ENCODE measurements at places on chromosomes 6 and 20. TPM values are rescaled to one million over a fixed set of nuclear protein-coding genes. Genes with fewer than 3 reads are reported as not detected.

- DNase-seq = no peak
- no peak overlapping the region for H3K4me3 ChIP-seq
- no peaks in the 10 kb centered on the region for H3K4me1 ChIP-seq
- no peaks in the 10 kb centered on the region for H3K36me3 ChIP-seq
- H3K27ac ChIP-seq = no peak overlapping the region
Measured at GRCh38 chr20:52142757-52143156, 48.8 kb downstream of the ZFP64 start.

- no peaks in the 10 kb centered on the region for H3K4me1 ChIP-seq
- H3K27me3 ChIP-seq = no peaks in the 10 kb centered on the region
- H3K36me3 ChIP-seq = no peaks in the 10 kb centered on the region
- no peak for DNase-seq
- H3K27ac ChIP-seq = no peak overlapping the region
Measured at GRCh38 chr6:153476243-153476642, 345.2 kb upstream of the RGS17 start.

DNA sequence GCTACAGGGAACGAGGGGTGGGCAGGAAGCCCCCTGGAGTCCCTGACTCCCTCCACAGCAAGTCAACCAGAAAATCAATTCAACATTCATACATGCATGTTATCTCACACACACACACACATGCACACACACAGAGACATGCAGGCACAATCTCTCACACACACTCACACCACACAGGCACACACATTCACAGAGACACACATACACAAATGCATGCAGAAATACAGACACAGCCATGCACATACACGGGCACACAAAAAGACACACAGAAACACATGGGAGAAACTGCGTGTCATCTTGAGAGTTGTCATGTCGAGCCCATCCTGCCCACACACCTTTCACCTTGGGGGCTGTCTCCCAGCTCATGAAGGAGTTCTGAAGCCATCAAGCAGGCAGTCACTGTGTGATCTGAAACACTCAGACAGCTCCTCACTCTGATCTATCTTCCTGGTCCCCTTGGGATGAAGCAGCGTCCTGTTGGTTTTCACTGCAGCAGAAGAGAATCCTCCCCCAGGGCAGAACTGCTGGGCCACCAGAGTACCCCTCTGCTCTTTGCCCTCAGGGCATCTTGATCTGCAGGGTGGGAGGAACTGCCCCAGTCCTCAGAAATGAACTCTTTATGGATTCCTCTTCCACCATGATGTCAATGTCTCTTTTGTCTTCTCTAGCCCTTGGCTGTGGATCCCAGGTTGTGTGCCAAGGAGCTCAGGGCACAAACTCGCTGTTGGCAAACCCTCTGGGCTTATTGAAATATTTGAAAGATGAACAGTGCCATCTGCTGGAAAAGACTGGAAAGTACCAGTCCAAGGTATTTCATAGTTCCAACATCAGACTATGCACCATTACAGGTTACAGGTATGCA is 8.8 kb downstream of the RAET1L start:
- no peak overlapping the region for H3K27ac ChIP-seq
- H3K4me1 ChIP-seq = no peaks in the 10 kb centered on the region
- no peaks in the 10 kb centered on the region for H3K36me3 ChIP-seq
- H3K4me3 ChIP-seq = no peak overlapping the region
- H3K27me3 ChIP-seq = peaks cover 17% of the 10 kb centered on the region

- no peaks in the 10 kb centered on the region for H3K27me3 ChIP-seq
- peak overlapping the region; percentile 61 for H3K4me3 ChIP-seq
- peaks cover 91% of the 10 kb centered on the region for H3K4me1 ChIP-seq
- H3K36me3 ChIP-seq = peaks cover 34% of the 10 kb centered on the region
- peak overlapping the region; percentile 96 for H3K27ac ChIP-seq
Measured at GRCh38 chr20:64053841-64054661, 4.6 kb upstream of the SOX18 start.

DNA sequence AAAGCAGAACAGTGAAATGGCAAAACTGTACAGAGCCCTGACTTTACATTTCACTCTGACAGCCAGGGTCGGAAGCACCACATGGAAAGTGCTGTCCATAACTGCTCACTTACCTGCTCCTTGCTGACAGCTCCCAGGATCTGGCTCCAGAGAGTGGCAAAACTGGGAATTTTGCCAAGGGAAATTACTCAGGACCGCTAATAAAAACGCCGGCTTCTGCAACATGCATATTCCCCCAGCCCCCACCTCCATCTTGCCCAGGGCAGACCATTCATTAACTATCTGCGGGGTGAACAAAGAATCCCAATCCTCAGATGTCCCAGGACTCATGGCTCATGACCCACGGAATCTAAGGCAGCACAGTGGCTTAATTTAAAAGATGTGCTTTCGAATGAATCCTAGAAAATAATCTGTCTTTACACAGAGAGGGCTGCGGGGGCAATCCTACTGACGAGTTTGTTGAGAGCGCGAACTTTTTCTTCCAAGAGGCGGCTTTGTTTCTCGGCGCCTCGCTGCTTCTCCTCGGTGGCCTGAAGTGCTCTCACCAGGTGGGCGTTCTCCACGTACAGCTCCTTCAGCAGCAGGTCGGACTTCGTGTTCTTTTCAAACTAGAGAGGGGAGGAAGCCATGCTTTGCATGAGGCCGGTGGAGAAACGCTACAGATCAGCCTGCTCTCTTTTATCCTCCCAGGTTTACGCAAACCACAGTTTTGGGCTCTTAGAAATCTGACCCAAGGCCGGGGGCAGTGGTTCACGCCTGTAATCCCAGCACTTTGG is 45.8 kb downstream of the GINS1 start:
- H3K27ac ChIP-seq = no peak overlapping the region
- peaks cover 30% of the 10 kb centered on the region for H3K36me3 ChIP-seq
- H3K4me1 ChIP-seq = no peaks in the 10 kb centered on the region
- no peak for DNase-seq

GRCh38 chr6:69390125-69390524 is 406.7 kb downstream of the LMBRD1 start:
- no peak overlapping the region for H3K27ac ChIP-seq
- no peak for DNase-seq
- H3K36me3 ChIP-seq = no peaks in the 10 kb centered on the region
- no peaks in the 10 kb centered on the region for H3K4me1 ChIP-seq

The LY6G6F gene
- not detected for total RNA-seq

The TRIM15 gene
- not detected for total RNA-seq

- no peak for DNase-seq
- no peak overlapping the region for H3K4me3 ChIP-seq
- H3K27me3 ChIP-seq = peaks cover 73% of the 10 kb centered on the region
- H3K36me3 ChIP-seq = no peaks in the 10 kb centered on the region
- H3K27ac ChIP-seq = no peak overlapping the region
- H3K4me1 ChIP-seq = peaks cover 3% of the 10 kb centered on the region
Measured at GRCh38 chr20:63455568-63455859, 16.9 kb downstream of the KCNQ2 start.

The TAPBP gene
- 57.8 TPM for total RNA-seq

The PM20D2 gene
- total RNA-seq = 52.7 TPM

The PPIL6 gene
- total RNA-seq = 0.29 TPM

DNA sequence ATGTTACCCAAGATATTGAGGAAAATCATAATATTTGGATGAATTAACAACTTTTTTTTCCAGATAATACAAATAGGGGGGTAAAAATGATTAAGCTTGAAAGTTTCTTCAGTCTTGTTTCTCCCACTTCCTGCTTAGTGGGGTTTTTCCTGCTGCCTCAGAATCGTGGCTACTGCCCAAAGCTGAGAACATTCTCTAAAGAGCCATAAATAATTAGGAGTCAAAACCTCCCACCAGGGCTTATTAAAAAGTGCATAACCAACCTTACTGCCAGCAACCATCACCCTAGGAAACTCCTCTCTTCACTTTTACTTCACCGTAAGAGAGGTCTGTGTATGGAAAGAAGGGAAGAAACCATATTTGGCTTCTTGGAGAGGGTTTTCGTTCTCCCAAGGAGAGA is 9.0 kb upstream of the LCA5 start:
- 0 out of 2 replicates have a peak, but pooled peaks cover 12% of the 10 kb centered on the region for H3K36me3 ChIP-seq
- H3K27ac ChIP-seq = peak overlapping the region; percentile 89
- H3K4me1 ChIP-seq = peaks cover 26% of the 10 kb centered on the region
- no peaks in the 10 kb centered on the region for H3K27me3 ChIP-seq

The MYLK4 gene
- total RNA-seq = 0.26 TPM

DNA sequence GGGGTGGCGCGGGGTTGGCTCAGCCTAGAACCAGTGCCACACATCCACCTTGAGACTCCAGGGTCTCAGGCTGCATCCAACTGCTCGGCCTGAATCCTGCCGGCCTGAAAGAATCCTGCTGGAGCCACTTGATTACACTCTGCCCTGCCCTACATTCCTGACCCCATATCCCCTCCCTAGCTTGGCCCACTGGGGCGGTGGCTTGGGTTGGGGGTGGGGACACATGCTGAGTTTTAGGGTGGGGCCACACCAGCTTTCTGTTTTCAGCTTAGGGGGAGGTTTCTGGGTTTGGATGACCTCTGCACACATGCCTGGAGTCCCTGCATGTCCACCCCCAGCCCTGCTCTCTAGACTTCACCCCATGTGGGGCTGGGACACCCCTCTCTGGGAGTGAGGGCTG is 6.8 kb downstream of the ITPR3 start:
- no peak overlapping the region for H3K4me3 ChIP-seq
- no peak overlapping the region for H3K27ac ChIP-seq
- H3K4me1 ChIP-seq = peaks cover 4% of the 10 kb centered on the region
- peaks cover 20% of the 10 kb centered on the region for H3K36me3 ChIP-seq

DNA sequence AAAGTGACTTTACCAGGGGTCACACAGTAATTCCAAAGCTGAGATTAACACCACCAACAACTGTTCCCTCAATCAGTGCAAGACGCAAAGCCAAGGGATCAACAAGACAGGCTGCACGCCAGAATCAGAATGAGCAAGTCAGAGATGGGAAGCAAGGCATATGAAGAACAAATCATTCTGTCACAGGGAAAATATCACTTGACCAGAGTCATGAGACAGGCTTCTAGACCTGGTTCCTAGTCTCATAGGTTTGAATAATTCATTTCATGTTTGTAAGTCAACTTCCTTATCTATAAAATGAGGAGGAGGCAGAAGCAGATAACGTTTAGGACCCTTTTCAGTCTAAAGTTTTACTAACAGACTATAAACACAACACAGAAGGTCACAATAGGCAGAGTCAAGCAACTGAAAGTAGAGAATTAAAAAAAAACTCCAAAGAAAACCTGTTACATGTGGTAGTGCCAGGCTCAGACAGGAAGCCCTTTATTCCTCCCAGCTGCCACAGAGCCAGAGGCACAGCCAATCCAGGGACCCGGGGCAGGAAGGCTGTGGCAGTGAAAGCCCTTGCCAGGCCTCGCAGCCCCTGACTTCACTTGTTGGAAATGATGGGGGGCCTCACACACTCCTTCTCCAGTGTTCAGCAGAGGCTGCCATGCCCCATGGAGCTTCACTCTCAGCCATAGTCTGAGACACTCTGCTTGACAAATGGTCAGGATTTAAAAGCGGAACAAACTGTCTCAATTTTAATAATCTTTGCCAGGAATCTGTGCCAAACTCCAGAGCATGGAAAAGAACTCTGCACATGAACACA is 29.2 kb upstream of the DST start:
- H3K36me3 ChIP-seq = peaks cover 9% of the 10 kb centered on the region
- H3K27ac ChIP-seq = no peak overlapping the region
- H3K27me3 ChIP-seq = no peaks in the 10 kb centered on the region

DNA sequence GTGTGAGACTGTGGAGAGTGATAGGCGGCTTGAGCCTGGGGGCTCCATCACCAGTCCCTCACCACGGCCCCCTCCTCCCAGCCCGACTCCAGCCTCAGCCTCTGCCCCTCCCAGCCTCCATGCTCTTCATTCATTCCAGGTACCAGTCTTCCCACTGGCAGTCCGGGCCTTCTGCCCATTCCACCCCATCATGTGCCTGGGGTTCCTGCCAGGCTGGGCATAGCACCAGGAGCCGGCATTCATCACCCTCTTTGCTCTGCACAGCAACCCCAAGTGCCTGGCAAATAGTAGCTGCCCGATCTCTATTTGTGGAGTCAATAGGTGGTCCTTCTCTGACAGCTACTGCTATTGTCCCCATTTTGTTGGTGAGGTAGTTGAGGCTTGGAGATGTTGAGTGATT is 39.6 kb upstream of the GTSF1L start:
- no peaks in the 10 kb centered on the region for H3K36me3 ChIP-seq
- H3K4me3 ChIP-seq = no peak overlapping the region
- DNase-seq = no peak
- H3K27ac ChIP-seq = no peak overlapping the region

- H3K27me3 ChIP-seq = no peaks in the 10 kb centered on the region
- no peak for DNase-seq
- peaks cover 34% of the 10 kb centered on the region for H3K4me1 ChIP-seq
Measured at GRCh38 chr6:106510090-106510970, 119.0 kb downstream of the RTN4IP1 start.

GRCh38 chr6:39128832-39129231 is 13.8 kb upstream of the SAYSD1 start:
- no peak for DNase-seq
- H3K4me1 ChIP-seq = no peaks in the 10 kb centered on the region
- no peak overlapping the region for H3K4me3 ChIP-seq

GRCh38 chr6:38713812-38714211 is 1.3 kb upstream of the DNAH8 start:
- no peak overlapping the region for H3K4me3 ChIP-seq
- no peaks in the 10 kb centered on the region for H3K36me3 ChIP-seq
- no peaks in the 10 kb centered on the region for H3K4me1 ChIP-seq
- H3K27ac ChIP-seq = no peak overlapping the region
- no peak for DNase-seq
- peaks cover 34% of the 10 kb centered on the region for H3K27me3 ChIP-seq

The UBE3D gene
- 6.9 TPM for total RNA-seq

DNA sequence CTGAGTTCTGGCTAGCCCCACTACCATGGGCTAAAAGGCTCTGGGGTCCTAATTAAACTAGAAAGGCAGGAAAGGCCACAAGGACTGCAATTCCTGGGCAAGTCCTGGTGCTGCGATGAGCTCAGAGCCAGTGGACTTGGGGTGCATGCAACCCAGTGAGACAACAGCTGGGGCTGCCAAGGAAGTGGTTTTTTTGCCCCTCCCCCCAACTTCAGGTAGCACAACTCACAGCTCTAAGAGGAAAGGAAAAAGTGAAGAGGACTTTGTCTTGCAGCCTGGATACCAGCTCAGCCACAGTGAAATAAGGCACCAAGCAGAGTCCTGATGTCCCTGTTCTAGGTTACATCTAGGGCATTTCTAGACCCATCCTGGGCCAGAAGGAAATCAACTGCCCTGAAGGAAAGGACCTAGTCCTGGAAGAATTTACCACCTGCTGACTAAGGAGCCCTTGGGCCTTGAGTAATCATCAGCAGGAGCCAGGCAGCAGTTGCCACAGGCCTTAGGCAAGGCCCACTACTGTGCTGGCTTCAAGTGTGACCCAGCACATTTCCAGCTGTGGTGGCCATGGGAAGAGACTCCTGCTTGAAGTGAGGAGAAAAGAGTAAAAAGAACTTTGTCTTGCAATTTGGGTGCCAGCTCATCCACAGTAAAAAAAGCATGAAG is 358.4 kb downstream of the BTBD3 start:
- no peak for DNase-seq
- H3K27me3 ChIP-seq = no peaks in the 10 kb centered on the region
- no peaks in the 10 kb centered on the region for H3K36me3 ChIP-seq
- H3K27ac ChIP-seq = no peak overlapping the region
- H3K4me3 ChIP-seq = no peak overlapping the region

- H3K27ac ChIP-seq = no peak overlapping the region
- H3K4me1 ChIP-seq = no peaks in the 10 kb centered on the region
- no peaks in the 10 kb centered on the region for H3K27me3 ChIP-seq
- no peak for DNase-seq
- H3K36me3 ChIP-seq = peaks cover 13% of the 10 kb centered on the region
Measured at GRCh38 chr20:4855555-4855954, 133.8 kb downstream of the PRND start.

GRCh38 chr6:125747589-125748405 is 1.6 kb upstream of the HEY2 start:
- no peak overlapping the region for H3K27ac ChIP-seq
- H3K4me1 ChIP-seq = peaks cover 23% of the 10 kb centered on the region
- peak overlapping the region; percentile 54 for H3K4me3 ChIP-seq
